ENCODE measurements at places on chromosomes 3 and 15.

GRCh38 chr15:77528290-77528967, 104.3 kb downstream of the LINGO1 start:
- DNase-seq, result no peak

- no peak for DNase-seq
Observed at GRCh38 chr3:67461667-67462142, 192.7 kb downstream of the SUCLG2 start.

DNA sequence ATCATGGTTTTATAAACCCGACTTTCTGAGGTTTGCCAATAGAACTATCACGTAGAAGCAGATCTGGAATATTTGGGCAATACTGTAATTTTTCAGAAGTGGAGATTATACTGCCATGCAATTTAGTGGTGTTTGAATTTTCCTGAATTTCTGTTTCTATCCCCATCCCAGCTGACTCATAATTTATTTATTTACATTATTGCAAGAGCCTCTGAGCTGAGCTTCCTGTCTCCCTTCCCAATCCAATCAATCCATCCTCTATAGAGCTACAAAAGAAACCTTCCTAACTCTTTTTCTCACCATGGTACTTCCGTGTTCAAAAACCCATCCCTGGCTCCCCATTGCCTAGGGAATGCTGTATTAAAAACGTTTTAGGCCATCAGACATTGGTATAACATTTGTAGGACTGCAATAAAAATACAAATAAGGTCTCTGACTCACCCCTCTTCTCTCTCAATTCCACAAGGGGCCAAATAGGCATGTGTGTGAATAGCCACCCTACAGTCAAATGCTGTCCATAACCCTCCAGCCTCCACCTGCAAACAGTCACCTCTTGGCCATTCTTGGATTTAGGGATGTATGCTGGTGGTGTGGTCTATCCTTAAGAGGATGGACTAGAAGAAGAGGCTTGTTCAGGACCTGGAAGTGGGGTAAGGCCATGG, 190.7 kb downstream of the CD47 start:
- DNase-seq, result no peak

DNA sequence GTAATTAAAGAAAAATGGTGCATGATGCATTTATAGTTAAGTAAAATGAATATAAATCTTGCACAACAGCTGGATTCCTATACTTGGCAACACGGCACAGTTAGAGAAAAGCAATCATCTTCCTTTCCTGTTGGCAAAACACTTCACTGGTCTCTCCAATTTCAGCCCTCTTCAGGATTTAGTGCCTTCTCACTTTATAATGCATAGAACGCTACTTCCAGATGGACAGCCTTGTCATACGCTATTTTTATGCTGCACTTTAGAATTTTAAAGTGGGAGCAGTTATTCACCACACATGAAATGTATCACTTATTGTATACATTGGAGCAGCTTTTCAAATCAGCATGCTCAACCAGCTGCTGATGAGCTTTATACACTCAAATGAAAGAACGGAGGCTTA, 194.4 kb upstream of the GBE1 start:
- DNase-seq, result no peak

DNA sequence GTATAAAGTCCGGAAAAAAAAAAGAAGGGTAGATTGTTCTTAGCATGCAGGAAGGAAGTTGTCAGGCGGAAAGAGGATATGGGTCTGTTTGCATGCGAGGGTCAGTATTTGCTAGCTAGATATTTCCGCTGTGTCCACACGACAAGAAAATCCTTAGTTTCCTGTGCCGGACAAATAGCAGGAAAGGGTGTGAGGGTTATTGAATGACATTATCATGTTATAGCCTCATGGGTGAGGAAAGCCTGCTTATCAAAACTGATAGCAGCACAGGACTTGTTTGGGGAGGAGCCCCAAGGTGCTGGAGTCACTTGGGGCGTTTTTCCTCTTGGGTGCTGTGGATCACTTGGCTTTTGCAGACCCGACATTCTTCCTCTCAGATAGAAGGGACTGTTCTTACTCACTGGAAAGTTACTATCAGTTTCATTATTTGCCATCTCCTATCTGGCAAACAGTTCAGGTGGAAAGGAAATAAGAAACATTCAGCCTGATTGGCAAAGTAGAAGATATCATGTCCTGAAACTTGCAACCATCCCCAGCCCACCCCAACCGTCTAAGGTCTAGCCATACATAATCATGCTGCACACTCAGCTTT, 127.2 kb upstream of the DPH6 start:
- no peak for DNase-seq

- DNase-seq, result no peak
Observed at GRCh38 chr3:120393243-120393642, 44.1 kb upstream of the LRRC58 start.

DNA sequence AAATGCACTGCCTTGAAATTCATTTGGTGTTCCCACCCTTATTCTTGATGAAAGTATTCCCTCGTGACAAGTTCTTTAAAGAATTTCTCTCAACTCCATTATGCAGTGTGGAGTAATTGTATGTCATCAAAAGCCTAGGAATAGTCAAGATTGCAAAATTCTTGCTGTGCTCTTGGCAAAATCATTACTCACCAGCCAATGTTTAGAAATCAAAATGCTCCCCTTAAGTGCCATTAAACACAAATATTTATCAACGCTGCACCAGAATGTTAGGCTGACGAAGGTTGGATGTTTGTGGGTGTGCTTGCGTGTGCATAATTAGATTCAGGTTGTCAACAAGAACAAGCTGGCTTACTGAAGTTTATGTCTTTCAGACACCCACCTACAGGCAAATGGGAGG, 40.5 kb downstream of the SST start:
- DNase-seq, result no peak

GRCh38 chr15:49079340-49080039, 33.2 kb upstream of the SECISBP2L start:
- no peak for DNase-seq

DNA sequence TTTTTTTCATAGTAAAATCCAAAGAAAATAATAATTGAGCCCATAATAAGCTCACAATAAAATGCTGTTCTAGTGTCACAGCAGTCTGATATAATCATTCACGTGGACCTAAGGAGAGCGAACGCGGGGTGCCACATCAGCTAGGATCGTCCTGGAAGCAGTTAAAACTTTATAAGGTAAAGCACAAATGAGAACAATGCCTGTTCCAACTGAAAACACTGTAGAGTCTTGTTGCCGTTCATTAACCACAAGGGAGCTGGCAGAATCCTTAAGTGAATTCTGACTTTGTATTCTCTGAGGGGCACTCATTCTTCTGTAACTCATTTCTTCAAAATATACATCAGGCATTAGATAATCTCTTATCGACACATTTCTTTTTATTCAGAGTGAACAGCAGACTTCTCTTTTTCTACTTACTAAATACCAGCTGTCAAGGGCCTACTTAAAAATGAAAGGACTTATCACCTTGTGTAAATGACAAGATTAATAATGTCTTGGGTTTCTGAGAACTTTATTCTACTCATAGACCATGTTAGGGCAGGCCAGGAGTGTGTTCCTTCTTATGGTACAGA, 524.6 kb downstream of the MECOM start:
- DNase-seq, result no peak

- DNase-seq, result no peak
Observed at GRCh38 chr3:73404435-73404834, 220.3 kb downstream of the PDZRN3 start.

- DNase-seq, result no peak
Observed at GRCh38 chr15:95142531-95142930, 911.2 kb downstream of the MCTP2 start.

DNA sequence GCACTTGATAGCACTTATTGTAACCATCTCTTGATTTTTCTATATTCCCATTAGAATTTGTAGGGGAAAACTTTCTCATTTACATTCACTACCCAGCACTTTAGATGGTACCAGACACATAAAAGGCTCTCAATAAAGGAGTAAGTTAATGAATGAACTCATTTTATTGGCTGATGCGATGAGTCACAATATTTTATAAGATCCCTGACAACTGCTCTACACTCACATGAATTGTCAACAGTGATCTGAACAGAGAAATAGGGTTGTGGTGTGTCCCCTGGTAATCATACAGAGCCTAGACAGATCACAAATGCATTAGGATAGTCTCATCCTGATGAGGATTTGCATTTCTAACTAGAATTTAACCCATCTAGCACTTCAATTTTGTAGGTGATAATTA, 567.6 kb upstream of the ARPP21 start:
- DNase-seq, result no peak

DNA sequence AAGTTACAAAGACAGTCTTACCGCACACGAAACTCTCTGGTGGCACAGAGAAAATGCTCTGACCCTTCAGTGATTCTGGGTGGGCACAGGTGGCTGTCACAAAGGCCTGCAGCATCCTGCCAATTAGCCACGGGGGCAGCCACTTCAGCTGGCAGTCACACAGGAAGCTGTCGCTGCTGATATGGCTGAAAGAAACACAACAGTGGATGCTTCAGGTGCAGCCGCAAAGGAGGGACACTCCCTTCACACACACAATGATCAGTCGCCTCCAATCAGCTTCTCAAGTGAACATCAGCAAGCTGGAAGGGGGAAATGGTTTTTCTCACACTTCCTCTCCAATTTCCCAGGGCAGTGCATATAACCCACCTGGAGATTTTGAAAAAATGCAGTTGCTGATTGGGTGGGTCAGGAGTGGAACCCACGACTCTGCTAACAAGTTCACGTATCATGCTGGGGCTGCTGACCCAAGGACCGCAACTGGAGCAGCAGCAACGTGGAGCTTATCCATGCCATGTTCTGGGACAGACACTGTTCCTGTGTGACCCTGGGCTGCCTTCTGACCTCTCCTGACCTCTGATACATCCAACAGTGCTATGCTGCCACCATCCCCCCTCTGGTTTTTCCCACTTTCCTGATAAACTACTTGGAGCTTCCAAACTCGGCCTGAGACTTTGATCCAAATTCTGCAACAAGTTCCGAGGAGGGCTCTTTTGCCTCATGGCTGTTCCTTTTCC, 106.6 kb downstream of the LRIG1 start:
- no peak for DNase-seq

GRCh38 chr3:96959474-96959873, 145.1 kb downstream of the EPHA6 start:
- no peak for DNase-seq

GRCh38 chr3:46998852-46999515, 19.5 kb downstream of the NBEAL2 start:
- no peak for DNase-seq

DNA sequence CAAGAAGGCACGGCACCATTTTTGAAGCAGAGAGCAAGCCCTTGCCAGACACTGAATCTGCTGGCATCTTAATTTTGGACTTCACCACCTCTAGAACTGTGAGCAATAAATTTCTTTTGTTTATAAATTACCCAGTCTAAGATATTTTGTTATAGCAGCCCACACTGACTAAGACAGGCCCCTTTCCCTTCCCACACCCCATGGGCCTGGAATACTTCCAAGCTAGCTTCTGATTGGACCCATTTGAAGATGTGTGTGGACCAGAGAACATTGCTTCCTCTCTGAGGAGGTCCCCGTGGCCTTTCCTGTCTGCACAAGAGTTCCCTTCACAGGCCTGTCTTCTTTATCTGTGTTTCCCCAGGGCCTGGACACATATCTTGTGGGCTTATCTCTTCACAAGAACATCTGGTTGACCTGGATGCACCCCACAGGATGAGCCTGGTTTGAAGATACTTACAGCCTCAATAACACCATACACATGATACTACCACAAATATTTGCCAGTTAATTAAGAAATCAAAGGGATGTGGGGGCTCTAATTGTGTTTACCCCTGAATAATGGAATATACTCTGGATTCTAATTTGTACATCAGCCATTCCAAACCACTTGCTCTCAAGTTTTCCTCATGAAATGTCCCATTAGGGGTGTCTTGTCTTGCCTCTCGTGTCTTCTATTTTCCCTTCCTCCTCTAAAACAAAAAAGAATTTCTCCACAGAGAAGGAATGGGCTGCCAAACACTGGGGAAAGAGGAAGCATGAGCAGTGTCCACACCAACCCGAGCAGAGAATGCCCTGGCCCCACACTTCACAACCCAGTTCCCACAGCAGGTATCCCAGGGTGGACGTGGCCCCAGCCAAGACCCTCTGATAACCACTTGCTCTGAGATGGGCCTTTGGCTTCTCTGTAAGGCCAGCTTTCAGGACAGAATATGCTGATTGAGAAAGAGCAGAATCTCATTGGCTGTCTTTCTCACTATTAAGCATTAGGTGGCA, 42.5 kb downstream of the GLB1 start:
- DNase-seq, result peak; percentile 34

DNA sequence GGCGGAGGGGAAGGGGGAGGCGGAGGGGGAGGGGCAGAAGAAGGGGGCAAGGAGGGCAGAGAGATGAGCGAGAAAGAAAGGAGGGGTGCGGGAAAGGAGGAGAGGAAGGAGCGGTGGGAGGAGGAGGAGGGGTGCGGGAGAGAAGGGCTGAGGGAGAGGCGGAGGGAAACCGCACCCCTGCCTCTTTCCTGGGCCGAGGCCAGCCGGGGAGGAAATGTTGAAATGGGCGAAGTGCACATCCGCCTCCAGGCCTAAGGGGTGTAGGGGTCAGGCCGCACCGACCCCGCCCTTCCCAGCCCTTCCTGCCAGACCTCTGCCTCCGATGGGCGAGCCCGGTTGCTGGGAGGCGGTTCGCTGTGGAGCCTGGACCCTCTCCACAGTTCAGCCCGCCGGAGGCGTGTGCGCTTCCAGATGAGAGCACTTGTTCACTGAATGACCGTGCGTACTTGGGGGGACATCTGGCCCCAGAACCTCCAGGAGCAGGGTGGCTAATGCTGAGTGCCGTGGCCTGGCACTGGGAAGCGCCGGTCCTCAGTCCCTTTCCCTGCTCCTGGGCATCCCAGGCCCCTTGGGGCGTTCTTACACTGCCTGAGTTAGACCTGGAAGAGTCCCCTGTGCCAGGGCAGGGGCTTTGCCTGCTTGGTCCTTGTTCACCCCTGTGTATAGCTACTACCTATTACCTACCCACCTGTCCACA, 110.3 kb upstream of the KLF13 start:
- peak; percentile 76 for DNase-seq

GRCh38 chr3:113769551-113769950, 22.7 kb downstream of the ATP6V1A start:
- DNase-seq, result peak; percentile 52

DNA sequence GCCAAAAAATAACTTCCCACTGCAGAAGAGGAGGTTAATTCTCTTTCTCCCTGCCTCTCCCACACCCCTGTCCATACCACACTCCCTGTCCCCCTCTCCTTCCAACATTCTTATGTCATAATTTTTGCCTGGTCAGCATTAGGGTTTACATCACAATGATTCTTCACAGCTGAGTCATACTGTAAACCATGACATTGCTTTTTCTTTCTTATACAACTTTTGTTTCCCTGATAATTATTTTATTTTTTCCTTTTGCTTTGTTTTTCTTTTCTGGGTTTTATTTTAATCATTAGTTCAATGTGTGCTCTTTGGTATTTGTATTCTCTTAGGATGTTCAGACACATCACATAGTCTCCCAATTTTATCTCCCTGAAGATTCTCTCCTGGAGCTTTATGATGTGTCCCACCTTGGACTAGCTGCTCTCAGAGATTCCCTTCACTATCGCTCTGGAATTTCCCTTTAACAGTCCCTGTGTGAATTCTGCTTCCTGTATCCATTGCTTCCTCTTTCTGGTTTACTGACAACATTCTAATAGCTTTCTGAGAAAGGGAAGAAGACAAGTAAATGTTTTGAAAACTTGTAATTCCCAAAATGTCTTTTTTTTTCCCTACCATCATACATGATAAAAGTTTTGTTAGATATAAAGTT, 70.7 kb downstream of the SOX2 start:
- no peak for DNase-seq

- DNase-seq, result no peak
Observed at GRCh38 chr15:64930019-64930652, 18.4 kb downstream of the ANKDD1A start.

- DNase-seq, result no peak
Observed at GRCh38 chr3:154121701-154122551, 736 bp downstream of the ARHGEF26 start.

GRCh38 chr3:40737343-40737742, 212.6 kb downstream of the ZNF621 start:
- DNase-seq, result no peak
